Activated T-helper 1 cell treated with anti-CD3 and anti-CD28 coated beads, Interleukin-12 subunit alpha, Interleukin-12 subunit beta, Interleukin-2, Interleukin-4 antibody, amounts not matched to agents 30 ng/mL and 10 ng/mL and 1 ng/mL, durations not matched to agents 14 hours and 24 hours and 36 hours (primary cell): ENCODE measurements at places on chromosomes 12 and 14. TPM values are rescaled to one million over a fixed set of nuclear protein-coding genes. Genes with fewer than 3 reads are reported as not detected.

PIK3C2G gene
- not detected in 2 replicates for total RNA-seq

GRCh38 chr12:90905691-90906370 is 49.1 kb downstream of the CCER1 start:
- no peak for DNase-seq

GRCh38 chr14:105088812-105089745 is 23.8 kb upstream of the GPR132 start:
- peak; percentile 0 for DNase-seq

DNA sequence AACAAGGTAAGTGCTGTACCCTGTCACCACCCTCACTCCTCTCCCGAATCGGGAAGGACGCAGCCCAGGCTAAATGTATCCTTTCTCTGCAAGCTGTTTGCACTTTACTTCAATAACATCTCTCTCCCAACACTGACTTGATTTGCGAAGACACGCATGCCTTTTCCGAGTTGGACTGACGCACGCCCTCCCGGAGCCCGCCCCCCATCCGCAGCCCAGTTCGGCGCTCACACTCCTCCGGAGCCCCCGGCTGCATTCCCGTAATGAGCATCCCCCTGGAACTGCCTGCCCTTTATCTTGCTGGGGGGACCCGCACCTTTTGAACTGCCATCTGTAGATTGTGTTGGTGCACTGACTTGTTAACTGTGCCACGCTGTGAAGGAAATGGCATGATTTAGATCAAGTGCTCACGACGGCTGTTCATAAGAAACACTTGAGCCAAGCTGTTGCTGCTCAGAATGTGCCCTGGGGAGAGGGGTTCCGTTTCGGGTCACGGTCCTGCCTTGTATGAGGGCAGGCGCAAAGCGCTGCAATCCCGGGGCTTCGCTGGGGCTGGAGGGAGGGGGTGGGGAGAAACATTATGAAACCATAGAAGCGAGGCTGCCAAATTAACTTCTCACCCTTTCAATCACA is 176.6 kb upstream of the CDKN3 start:
- DNase-seq = no peak

DNA sequence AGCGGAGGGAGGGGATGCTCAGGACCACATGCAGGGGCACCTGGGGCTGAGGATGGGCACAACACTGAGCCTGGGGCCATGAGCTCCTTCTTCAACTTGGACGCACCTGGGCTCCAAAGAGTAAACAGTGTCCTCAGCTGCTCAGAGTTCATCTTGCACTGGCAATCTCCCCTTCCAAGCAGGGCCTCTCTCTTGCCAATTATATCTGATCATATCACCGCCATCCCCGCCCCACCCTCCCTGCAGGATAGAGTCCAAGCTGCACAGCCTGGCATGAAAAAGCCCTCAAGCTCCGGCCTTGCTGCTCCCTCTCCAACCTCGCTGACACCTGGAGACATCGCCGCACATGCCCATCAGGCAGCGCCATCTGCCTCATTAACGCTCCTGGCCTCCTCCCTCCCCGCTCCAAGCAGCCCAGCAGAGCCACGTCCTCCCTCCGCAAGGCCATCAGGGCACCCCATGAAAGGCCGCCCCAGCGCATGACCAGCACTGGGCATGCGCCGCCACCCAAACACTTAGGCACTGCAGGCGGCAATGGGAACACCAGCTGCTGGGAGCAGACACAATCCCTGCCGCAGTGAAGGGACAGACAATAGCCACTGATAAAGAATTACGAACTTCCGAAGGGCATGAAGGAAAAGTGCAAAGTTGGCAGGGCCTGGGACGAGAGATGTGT is 88.8 kb downstream of the CHGA start:
- no peak for DNase-seq

DNA sequence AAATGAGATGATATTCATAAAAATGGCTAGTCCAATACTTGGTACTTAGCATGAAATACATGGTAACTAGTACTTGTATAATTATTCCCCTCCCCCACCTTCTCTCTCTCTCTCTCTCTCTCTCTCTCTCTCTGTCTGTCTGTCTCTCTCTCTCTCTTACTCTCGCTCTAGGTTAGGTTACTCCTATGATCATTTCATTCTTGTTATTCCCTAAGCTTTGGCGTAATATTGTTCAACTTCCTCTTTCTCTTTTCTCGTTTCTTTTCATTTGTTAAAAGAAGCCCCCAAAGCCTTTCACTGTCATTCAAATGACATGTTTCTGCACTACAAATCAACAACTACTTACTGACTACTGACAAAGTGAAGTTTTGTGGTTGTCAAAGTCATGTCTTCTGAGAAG is 89.8 kb downstream of the GRIP1 start:
- DNase-seq = no peak

- no peak for DNase-seq
Observed at GRCh38 chr12:124233846-124234640, 60.9 kb upstream of the RFLNA start.

- DNase-seq = no peak
Observed at GRCh38 chr14:33931461-33931860, 19.4 kb downstream of the EGLN3 start.

PTPN6 gene
- 332 and 341 TPM in 2 replicates for total RNA-seq

NELL2 gene
- 11.5 and 16.4 TPM in 2 replicates for total RNA-seq

- no peak for DNase-seq
Observed at GRCh38 chr14:23884541-23884904, 69.0 kb upstream of the DHRS4 start.

DNA sequence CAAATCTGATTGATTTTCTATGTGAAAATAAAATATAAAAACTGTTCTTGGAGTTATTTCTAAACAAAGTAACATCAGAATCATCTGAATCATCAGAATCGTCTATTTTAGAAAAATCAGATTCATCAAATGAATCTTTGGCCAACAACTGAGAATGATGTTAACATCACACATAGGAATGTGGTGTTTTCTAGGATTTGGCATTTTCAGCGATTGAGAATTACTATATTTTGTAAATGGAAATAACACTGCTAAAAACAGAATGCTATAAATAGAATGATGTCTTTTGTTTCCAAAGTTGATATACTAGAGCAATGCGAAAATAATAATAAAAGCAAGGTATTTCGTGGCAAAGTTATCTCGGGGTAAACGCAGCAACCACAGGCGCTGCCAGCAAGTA is 73.9 kb upstream of the EVL start:
- DNase-seq = no peak

- no peak for DNase-seq
Observed at GRCh38 chr14:69464829-69465228, 19.7 kb upstream of the PLEKHD1 start.

DNA sequence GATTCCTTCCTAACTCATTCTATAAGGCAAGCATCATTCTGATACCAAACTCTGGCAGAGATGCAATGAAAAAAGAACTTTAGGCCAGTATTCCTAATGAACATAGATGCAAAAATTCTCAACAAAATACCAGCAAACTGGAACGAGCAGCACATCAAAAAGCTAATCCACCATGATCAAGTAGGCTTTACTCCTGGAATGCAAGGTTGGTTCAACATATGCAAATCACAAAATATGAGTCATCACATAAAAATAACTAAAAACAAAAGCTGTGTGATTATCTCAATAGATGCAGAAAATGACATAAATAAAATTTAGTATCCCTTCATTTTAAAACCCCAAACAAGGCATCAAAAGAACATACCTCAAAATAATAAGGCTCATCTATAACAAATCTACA is 98.9 kb downstream of the ACSS3 start:
- DNase-seq = no peak

- no peak for DNase-seq
Observed at GRCh38 chr14:90275458-90275814, 19.1 kb downstream of the PSMC1 start.

DNA sequence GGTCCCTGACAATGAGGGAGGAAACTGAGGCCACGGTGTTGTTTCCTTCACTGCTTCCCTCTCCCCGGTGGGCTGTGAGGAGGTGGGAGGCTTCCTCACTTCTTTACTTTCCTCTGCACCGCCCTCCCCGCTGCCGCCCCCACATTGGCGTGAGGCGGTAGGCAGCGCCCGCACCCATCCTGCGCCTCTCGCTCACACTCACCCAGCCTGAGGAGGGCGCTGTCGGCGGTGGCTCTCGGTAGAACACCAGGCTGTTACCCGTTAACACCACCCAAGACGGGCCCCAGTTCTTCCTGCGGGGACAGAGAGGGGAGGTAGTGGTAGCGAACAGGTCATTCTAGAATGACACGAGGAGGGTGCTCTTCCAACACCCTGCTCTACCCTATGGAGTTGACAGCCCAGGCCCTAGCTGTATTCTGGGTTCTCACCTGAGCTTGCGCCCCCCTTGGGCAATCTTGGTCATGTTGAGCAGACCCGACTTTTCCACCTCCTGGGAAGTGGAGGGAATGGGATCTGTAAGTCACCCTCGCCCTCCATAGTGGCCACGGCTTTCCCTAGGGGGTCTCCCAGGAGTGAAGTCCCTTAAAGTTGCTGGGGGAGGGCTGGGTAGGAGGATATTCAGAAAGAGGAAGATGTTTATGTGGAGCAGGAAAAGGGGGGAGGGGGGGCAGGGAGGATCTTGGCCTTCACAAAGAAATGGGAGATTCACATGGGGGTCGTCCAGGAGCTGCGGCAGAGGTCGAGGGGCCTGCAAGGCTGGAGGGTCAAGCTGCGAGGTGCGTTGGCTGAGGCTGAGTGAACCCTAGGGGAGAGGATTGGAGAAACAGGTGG is 3.3 kb downstream of the ARHGAP9 start:
- peak; percentile 67 for DNase-seq

GRCh38 chr12:108565976-108566375 is 3.6 kb downstream of the ISCU start:
- DNase-seq = no peak

DNA sequence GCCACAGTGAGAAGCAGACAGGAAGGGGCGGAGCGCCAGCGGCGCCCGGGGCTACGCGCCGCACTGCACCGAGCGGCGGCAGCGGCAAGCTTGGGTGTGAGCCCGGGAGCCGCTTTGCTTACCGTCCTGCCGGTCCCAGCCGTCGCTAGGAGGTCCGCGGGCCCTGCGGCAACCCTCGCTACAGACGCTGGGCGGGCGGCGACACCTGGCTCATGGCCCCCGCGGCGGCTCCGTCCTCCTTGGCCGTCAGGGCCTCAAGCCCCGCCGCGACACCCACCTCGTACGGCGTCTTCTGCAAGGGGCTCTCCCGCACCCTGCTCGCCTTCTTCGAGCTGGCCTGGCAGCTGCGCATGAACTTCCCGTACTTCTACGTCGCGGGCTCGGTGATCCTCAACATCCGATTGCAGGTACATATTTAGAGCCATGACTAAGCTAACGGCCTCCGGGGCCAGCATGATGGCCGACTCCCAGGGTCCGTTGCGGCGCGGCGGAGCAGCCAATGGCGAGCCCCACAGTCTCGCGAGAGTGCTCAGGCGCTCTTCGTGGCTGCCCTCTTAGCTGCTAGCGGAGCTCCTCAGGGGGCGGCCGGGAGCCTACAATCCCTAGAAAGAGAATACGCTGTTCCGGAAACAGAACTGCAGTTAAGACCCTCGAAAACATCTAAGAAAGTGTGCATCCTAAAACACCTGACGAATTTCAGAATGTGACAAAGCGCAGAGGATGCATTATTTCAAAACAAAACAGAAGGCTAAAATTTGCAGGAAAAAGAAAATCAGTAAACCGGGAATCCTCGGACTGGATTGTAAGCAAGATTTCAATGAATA is at the start of gene SMIM10L1:
Gene SMIM10L1 (plus strand): TSS at position 50 of the 824 bp plus-strand sequence. CDS start 163 bp downstream, at position 213.
- DNase-seq = peak; percentile 86

DNA sequence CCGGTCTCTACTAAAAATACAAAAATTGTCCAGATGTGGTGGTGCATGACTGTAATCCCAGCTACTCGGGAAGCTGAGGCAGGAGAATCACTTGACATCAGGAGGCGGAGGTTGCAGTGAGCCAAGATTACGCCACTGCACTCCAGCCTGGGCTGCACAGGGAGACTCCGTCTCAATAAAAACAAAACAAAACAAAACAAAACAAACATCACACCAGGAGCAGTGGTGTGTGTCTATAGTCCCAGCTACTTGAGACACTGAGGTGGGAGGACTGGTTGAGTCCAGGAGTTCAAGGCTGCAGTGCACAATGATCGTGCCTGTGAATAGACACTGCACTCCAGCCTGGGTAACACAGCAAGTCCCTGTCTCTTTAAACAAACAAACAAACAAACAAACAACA is 89.5 kb upstream of the HECTD1 start:
- DNase-seq = no peak

DNA sequence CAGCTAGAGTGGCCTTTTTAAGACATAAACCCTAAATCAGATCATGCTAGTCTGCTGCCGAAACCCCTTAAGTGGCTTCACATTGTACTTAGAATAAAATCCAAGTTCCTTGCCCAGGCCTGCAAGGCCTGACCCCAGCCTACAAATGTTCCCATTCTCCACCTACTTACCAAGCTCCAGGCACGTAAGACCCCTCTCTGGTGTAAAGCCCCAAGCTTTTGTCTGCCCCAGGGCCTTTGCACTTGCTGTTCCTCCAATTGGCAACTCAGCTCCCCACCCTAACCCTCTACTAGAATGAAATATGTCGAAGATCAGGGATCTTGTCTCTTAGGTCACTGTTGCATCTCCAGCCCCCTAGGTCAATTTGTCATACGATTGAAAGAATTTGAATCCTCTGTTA is 27.1 kb upstream of the MED13L start:
- no peak for DNase-seq

GARIN6 gene
- not detected in 2 replicates for total RNA-seq

- DNase-seq = no peak
Observed at GRCh38 chr12:77685112-77685511, 145.6 kb upstream of the NAV3 start.

DNA sequence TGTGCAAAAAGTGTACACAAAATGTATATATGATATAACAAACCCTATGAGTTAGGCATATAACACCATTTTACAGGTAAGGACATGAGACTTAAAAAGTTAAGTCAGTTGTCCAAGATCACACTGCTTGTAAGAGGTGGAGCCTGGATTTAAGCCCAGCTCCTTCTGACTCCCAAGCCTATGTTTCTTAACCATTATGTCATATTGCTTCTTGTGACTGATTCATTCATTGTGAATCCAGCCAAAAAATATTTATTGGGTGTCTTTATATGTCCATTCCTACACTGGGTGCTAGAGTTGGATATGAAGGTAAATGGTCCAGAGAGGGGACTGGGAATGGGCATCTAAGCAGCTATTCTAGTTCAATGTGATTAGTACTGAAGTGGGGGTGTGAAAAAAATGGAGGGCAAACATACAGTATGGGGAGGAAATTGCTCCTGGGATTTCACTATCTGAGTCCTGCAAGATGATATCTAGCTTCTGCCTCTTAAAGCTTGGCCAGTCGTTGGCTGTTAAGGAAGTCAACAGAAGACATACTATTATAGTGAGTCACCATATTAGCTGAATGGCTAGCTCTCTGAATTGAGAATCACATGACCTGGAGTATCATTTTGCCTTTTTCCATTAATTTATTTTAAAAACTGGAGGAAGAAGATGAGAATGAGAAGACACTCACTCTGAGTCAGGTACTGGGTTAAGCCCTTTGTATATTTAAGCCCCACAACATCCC is 28.8 kb downstream of the PAX9 start:
- no peak for DNase-seq

GRCh38 chr14:24278424-24278823 is 7.0 kb upstream of the RABGGTA start:
- no peak for DNase-seq

DNA sequence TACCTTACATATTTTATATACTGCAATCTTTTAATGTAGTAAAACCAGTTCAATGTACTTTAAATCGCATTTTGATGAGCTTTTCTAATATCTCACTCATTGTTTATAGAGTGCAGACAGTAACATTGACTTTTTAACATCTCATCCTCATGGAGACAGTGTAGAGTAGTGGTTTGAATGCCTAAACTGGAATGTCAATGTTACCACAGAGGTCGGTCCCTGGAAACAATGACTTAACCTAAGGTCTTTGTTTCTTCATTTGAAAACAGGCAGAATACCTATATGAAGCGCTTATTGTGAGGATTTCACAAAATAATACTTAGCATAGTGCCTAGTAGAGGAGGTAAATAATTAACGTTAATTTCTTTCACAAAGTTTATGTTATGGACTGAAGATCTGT is 5.0 kb downstream of the CDK17 start:
- no peak for DNase-seq
